Left kidney (tissue), 8 donors: ENCODE measurements at places on chromosomes 2 and 18. TPM values are rescaled to one million over a fixed set of nuclear protein-coding genes. Genes with fewer than 3 reads are reported as not detected.

DNA sequence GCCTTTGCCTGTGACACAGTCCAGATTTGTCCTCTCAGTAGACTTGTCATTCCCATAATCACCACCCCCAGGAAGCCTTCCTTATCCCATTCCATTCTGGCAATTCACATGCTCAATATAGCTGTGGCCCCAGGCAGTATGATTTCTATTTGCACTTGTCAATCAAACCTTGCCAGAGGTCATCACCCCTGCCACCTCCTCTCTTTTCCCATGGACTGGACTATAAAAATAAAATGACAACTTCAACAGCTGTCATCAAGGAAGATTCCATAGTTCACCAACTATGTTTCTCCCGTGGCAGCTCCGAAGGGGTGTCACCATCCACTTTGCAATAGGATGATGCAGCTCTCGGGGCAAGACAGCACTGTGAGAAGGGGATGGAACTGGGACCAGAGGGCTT is 255.7 kb downstream of the CELF4 start:
- DNase-seq: no peak

SGO2 gene
- 21.8 TPM for polyA plus RNA-seq

DNA sequence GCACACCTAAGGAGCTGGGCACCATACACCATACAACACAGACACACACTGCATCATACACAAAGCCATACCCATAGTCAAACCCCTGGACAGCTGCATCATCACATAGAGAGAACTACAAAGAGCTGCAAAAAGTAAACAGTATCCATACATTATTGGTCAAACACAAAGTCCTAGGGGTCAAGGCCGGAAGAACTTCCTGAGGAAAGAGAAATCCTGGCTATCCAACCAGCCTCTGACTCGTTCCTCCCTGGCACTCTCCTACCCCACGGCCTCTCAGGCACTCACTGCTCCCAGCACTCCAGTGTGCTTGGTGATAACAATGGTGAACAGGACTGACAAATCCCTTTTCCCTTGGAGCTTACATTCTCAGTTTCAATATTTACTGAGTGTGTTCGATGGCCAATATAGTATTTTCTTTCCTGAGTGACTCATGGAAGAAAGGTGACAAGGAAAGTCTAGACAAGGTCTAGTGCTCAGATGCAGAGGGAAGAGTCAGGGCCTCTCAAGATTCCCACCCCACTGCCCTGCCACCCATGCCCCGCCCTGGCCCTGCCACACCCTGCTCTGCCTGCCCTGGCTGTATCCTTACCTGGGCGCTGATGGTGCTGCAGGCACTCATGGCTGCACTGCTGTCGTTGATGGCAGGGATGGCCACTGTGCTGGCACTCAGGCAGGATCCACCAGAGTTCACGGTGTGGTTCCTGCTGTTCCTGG is 3.4 kb downstream of the CFAP65 start:
- no peak for DNase-seq

DNA sequence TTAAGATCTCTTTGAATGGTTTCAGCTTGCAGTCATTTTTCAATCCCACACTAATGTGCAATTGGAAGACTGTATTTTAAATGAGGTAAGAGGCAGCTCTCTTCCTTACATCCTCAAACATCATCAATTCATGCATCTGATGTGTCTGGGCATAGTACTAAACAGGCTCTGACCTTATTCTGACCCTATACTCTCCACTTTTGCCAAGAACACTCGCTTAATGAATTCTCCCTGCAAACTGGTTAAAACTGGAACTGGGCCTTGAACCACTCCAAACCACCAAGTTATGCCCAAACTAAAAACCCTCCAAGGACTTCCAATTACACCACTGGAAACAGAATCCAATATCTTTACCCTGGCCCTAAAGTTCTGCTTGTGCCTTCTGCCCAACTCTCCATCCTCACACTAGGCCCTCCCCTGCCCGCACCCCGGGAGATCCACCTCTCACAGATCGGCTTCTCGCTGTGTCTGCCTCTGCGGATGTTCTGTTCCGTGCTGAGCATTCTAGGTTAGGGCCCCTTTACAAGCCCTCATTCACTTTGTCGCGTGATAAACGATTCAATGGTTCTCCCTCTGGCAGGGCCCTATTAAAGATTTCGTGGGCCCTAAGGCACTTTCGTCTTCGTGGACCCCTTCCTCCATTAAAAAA is 1.2 kb downstream of the M1AP start:
- no peak for DNase-seq

ANKRD29 gene
- 0.93 TPM for polyA plus RNA-seq

PAPOLG gene
- 26.9 TPM for polyA plus RNA-seq

DNA sequence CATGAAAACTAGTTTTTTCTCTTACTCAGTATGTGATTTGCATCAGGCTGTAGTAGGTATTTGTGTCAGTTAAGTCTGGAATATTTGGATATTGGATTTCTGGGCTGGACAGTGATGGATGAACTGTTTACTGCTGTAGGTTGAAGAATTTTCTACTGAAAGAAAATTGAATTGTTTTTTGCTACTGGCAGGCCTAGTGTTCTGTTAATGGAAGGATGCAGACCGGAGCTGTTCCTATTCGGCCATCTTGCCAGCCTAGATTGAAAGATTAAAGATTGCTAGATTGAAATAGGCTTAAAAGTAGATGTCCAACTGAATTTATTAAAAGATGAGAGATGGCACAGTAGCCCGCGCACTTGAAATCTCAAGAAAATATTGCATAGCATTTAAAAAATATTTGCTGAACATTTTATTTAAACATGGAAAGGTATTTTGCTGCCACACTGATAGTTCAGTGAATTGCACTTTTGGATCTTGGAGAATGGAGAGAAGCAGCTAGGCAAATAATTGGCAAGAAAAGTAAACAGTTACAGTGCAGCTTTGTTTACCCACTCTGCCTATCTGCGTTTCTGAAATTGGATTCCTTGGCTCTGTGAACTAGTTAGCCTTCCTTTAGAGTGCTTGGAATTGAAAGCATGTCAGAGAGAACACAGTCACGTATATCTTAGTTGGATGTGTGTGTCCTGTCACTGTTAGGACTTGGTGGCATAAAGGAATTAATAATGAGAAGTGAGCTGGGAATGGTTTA is 54.1 kb downstream of the EPB41L5 start:
- DNase-seq: no peak

EVA1A gene
- 12.9 TPM for polyA plus RNA-seq

- DNase-seq: peak; percentile 49
Measured at GRCh38 chr2:217166241-217166850, 306.5 kb upstream of the TNP1 start.

KCNIP3 gene
- 17.7 TPM for polyA plus RNA-seq

DNA sequence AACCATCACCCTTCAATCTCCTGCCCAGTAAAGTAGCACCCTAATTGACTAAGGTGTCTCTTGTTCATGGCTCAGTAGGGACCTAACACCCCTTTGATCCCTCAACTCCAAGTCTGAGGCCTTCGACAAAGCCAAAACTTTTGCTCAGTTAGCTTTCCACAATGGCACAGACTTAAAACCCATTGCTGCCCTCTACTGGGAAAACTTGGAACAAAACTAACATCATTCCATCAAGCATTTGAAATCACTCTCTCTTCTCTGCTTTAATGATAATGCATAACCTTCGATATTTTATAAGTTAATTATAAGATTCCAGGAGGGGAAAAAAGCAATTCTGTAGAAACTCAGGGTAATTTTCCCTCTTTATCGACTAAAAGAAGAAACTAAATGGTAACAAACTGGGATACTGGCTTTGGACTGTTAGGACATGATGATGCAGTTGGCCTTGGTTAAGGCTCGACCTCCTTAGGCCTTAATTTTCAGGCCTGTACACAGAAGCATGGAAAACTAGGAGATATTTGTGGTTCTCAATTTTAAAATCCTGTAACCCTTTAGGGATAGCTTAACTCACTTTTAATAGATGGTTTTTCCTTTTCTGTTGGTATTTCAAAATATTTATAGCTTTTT is 127.8 kb downstream of the STK39 start:
- DNase-seq: peak; percentile 62

GRCh38 chr2:164009756-164010337 is 274.0 kb upstream of the FIGN start:
- DNase-seq: no peak

DNA sequence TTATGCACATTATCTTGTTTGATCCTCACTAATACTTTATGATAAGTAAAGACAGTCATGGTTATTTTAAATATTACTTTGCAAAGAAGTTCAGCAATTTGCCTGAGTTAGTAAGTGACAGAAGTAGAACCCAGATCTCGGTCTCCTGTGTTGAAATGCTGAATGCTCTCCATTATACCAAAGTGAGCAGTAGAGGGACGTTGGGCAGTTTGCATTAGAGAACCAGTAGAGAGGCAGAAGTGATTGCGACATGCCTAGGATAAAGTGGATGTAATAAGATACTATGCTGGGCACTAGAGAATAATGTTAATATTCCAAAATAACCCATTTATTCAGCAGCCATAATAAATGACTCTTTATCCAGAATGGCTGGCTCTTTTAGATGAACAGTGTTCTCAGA is 201.0 kb downstream of the PMAIP1 start:
- DNase-seq: no peak

- no peak for DNase-seq
Measured at GRCh38 chr2:15748736-15749323, 157.2 kb downstream of the DDX1 start.

DNA sequence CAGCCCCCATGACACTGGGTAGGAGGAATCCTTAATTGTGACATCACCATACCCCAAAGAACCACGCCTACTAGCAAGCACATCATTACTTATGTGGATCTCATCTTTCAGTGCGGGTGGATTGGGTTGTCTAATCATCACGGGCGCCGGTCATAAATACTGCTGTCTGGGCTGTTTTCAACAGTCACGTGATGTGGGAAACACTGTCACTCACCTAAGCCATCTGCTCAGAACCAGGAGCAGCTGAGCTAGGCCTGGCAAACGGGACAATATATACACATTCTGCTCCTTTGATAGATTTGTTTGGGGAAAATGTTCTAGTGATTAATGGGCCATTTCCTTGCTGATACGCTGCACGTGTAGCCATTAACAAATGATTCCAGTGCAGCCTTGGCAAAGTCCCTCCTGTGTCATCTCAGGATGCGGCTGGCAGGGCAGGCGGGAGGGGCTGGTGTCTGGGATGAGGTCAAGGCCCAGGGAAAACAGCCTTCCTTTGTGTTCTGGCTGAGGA is 145.9 kb upstream of the COPS8 start:
- DNase-seq: peak; percentile 55

DNA sequence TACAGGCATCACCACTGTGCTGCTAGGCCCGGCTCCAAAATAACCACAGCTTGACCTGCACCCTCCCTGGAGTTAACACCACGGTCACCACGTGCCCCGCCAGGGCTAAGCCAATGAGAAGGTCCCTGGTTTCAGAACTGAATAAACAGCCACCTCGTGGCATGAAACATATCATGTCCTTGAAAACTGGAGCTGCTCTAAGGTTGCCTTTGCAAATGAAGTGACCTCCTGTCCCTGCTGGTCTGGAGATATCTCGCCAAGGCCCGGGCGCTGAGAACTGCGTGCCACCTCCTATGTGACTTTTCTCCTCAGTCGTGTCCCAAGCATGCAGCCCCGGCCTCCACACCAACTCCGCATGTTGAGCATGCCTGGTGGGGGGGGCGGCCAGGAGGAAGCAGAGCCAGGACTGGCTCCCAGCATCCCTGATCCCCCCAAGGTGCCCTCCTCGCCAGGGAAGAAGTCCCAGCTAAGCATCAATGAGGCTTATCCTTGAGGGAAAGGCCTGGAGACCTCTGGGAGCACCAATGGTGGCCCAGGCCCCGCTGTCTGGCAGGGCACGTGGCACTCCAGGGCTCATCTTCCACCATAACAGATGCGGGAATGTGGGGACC is 16.3 kb upstream of the KCNG2 start:
- no peak for DNase-seq

GKN2 gene
- not detected for polyA plus RNA-seq

CD8A gene
- 0.25 TPM for polyA plus RNA-seq

GRCh38 chr2:12107939-12108338 is 361.5 kb downstream of the LPIN1 start:
- DNase-seq: no peak

DNA sequence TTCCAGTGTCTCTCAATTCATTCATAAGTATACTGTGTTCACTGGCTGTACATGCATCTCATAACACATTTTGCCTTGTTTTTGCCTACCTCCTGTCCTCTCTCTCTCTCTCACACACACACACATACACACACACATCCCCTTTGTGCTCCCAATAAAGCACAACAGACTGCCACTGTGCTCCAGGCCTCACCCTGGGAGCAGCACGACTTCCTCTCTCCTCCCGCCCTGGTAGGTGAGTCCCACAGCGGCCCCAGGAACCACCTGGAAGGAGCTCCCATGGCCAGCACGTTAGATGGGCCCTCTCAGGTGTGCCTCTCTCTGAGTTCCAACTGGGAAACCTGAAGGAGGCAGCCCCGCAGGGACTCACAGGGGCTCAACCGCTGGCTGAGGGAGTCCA is 65.4 kb downstream of the MARCHF4 start:
- DNase-seq: no peak

- no peak for DNase-seq
Measured at GRCh38 chr2:157793053-157793612, 83.0 kb downstream of the ACVR1 start.

PDE1A gene
- 24.0 TPM for polyA plus RNA-seq

- DNase-seq: no peak
Measured at GRCh38 chr2:44246840-44247369, 28.4 kb upstream of the SLC3A1 start.

- no peak for DNase-seq
Measured at GRCh38 chr2:145909766-145910165, 1389.8 kb upstream of the ZEB2 start.

TLX2 gene
- polyA plus RNA-seq: 0.07 TPM

NTSR2 gene
- polyA plus RNA-seq: not detected

RNF125 gene
- polyA plus RNA-seq: 2.7 TPM

DNA sequence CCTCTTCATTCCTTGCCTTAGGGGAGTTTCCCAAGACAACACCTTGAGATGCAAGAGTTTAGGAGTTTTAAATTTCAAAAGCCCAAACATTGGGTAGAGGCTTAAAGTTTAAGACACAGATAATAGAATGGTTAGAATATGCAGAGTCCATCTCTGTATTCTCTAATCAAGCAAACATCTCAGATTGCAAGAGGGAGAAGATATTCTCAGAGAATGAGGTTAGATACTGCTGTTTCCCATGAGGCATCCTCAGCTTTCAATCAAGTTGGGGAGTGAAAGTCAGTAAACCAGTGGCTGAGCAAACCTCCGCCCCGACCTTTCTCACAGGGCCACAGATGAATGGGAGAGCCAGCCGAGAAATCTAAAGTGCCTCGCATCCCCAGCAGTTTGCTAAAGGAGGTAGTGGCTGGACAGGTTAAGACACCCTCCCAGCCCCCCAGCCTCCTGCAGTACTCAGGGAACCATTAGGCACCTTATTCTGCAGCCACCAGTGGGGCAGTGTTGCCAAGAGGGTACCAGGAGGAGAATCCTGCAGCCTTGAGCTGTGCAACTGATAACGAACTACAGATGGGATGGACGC is 30.0 kb downstream of the FBXO36 start:
- no peak for DNase-seq

- no peak for DNase-seq
Measured at GRCh38 chr2:240240781-240241180, 100.3 kb upstream of the OTOS start.

MORN2 gene
- 50.5 TPM for polyA plus RNA-seq

GRCh38 chr2:234496055-234496834 is 636 bp downstream of the ARL4C start:
- DNase-seq: no peak
